ENCODE measurements at places on chromosomes 16 and 17.

DNA sequence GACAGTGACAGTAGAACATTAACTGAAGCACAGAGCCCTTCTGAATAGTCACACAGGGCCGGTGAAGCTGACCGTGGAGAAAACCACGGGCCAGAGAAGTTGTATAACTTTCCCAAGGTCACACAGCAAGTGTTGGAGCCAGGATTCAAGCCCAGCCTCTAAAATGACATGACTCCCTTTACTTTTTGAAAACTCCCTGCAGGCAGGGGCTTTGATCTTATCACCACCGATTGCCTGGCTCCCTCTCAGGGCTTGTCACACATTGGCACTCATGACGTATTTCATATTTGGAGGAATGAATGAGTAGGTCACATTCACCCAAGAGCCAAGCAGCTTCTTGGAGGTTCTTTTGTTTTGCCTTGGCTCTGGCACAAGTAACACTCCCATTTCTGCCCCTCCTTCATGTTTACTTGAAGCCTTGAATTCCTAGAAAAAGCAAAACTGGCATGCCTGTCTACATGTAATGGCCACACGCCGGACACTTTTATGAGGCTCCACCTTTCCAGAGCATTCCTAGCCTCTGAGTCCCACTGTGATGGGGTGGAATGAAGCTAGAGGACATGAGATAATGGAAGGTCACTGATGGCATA lies 13.3 kb upstream of the RBBP6 start:
- DNase-seq, result no peak

- no peak for DNase-seq
Measured at GRCh38 chr16:52372313-52372712, 174.6 kb downstream of the TOX3 start.

GRCh38 chr16:71250461-71251235 lies 20.1 kb upstream of the HYDIN start:
- no peak for DNase-seq

DNA sequence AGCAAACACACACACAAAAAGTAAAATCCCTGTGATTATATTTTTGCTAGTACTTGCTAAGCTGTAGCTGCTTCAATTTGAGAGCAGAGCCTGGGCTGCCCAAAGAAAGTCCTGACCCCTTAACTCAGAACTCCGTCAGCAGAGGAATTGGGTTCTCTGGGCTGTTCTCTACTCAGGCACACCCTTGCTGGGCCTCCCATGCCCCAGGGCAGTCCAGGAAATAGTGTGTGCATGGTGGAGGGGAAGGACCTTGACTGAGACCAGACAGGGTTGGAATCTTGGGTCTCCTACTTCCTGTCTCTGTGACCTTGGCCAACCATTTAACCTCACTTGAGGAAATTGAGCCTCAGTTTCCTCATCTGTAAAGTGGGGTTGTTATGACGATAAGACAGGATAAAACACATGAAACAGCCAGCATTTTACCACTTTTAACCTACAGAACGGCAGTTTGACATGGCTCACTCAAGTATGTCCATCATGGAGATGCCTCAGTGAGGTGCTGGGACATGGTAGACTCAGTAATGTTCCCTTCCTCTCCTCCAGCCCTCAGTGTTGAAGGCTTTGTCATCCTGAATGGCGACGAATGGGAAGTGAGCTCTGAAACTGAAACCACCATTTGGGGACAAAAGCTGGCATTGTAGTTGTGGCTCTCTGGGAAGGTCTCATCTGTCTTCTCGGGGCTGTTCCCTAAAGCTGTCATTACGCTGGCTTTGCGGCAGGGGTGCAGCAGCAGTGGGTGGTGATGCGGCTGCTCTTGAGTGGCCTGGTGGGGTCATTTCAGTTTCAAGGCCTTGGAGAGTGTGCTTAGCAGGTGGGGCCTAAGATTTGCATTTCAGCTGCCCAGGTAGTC lies 74.9 kb downstream of the CMIP start:
- DNase-seq, result no peak

DNA sequence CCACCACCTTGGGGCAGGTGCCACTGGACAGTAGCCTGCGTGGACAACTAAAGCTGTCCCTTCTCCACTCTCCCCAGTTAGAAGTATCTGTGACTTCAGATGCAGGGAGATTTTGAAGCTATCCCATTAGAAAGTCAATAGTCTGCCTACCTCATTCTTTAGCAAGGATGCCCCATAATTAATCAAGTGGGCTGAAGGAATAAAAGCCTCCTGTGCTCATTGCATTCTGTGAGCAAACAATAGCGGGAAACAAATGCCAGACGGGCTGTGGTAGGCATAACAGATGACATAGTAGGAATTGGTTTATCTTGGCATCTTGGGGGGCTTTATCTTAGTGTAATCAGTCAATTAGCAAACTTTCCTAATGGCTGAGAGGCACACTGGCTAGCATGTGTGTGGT lies 96.7 kb upstream of the HSBP1 start:
- no peak for DNase-seq

Data from T-helper 2 cell (primary cell).